ENCODE measurements at places on chromosomes 4 and X.

GRCh38 chr4:107058828-107059227, 22.7 kb upstream of the DKK2 start:
- no peak for DNase-seq

DNA sequence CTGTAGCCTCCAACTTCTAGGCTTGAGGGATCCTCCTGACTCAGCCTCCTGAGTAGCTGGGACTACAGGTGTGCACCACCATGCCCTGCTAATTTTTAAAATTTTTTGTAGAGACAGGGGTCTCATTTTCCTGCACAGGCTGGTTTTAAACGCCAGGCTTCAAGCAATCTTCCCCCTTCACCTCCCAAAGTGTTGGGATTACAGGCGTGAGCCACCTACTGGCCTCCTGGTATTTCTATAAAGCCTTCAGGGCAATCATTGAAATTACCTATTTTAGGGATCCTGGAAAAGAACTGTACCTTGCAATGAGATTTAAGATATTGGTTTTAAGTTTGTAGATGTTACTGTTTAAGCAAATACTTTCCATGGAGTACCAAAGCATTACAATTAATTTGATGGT, 13.5 kb upstream of the PLS3 start:
- DNase-seq, result no peak

GRCh38 chr4:22115262-22115661, 166.7 kb upstream of the KCNIP4 start:
- no peak for DNase-seq

DNA sequence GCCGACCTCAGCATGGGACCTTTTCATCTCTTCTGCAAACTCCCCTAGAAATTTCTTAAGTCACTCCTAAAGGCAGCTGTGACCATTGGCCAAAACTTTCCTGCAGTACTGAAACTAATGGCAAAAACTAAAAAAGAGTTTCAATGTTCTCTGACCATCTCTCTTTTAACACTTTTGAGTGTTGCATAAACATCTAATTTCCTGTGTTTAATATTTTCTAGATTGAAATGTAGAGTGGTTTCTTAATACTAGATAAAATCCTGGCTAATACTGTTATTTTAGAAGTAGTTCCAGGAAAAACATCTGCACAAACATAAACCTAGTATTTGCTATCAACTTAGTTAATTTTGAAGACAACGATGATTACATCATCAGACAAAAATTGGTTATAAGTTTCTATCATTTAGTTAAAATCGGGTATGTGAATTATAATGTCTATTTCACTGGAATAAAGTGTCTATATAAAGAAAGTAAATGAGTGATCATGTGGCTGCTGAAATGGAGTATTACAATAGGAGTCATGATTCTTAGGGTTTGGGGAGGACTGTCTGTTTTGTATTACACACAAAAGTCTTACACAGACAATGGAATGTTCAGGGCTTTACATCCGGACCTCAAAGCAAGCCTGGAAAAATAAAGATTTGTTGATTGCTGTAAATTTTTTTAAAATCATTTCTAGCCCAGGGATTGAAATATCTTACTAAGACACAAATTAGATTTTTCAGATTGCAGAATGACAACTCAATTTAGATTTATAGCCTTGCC, 1323.4 kb downstream of the C4orf33 start:
- no peak for DNase-seq

DNA sequence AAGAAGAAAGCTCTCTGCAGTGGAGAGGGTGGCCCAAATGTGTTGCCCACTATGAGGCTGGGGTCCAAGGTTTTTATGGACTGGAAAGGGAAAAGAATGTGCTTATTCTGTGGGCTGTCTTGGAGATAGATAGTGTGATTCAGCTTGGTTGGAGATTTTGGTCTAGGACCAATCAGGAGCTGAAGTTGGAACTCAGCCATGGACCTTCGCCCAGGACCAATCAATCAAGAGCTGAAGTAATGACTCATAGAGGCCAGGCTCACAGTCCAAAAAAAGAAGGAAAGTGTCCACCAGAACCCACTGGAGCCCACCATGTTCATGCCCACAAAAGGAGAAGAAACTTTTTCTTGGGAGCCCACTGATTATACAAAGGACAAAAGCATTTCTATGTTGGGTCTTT, 369.5 kb downstream of the UBE2NL start:
- DNase-seq, result no peak

Measured in SK-N-SH (cell line).